Activated naive CD8-positive, alpha-beta T cell treated with anti-CD3 and anti-CD28 coated beads, Interleukin-2, amount 10 ng/mL, durations not matched to agents 7 days and 5 days (primary cell): ENCODE measurements at places on chromosomes 4 and X.

GRCh38 chr4:113700602-113701150 lies 60.9 kb downstream of the CAMK2D start:
- peaks cover 21% of the 10 kb centered on the region for H3K36me3 ChIP-seq
- DNase-seq, result no peak
- no peaks in the 10 kb centered on the region for H3K27me3 ChIP-seq
- no peak overlapping the region for H3K27ac ChIP-seq

DNA sequence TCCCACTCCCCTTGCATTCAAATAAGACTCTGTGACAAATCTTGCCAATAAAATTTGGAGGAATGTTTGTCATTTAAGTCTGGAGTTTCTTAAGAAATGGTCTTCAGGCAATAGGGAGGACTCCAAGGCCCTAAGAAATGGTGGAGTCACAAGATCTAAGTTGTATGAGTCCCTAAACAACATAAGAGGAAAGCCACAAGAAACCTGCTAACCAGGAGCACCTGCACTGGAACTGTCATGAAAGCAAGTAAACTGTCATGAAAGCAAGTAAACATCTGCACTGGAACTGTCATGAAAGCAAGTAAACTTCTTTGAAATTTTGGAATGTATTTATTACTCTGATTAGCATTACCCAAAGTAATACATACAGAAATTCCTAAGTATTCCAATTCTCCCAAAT lies 3.5 kb downstream of the CNOT6L start:
- no peaks in the 10 kb centered on the region for H3K27me3 ChIP-seq
- H3K4me3 ChIP-seq, result peak overlapping the region; percentile 9
- DNase-seq, result no peak
- H3K4me1 ChIP-seq, result peaks cover 52% of the 10 kb centered on the region

GRCh38 chrX:15849555-15849954 lies 5.1 kb downstream of the AP1S2 start:
- H3K36me3 ChIP-seq, result peaks cover 15% of the 10 kb centered on the region
- peaks cover 11% of the 10 kb centered on the region for H3K4me1 ChIP-seq
- H3K27ac ChIP-seq, result no peak overlapping the region
- DNase-seq, result no peak

GRCh38 chr4:64713256-64713840 lies 304.1 kb upstream of the TECRL start:
- no peaks in the 10 kb centered on the region for H3K36me3 ChIP-seq
- H3K27ac ChIP-seq, result no peak overlapping the region
- H3K4me1 ChIP-seq, result no peaks in the 10 kb centered on the region
- H3K4me3 ChIP-seq, result no peak overlapping the region

DNA sequence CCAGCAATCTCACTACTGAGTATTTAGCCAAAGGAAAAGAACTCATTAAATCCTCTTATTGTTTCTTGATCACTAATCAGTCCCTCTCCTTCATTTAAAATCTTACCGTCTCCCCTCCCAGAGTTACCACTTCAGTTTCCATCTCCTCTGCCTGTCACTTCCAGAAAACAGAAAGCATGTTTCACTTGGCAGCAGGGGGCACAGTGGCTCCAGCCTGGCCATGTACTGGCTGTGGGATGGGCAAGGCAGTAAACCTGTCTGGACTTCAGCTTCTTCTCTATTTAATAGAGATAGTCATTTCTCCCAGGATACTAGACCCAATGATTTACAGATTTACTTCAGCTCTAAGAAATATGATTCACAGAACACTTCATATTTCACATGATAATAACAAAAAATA lies 63.2 kb downstream of the CD40LG start:
- no peaks in the 10 kb centered on the region for H3K27me3 ChIP-seq
- no peak overlapping the region for H3K4me3 ChIP-seq
- peaks cover 26% of the 10 kb centered on the region for H3K4me1 ChIP-seq
- H3K36me3 ChIP-seq, result peaks cover 6% of the 10 kb centered on the region
- H3K27ac ChIP-seq, result peak overlapping the region; percentile 49

DNA sequence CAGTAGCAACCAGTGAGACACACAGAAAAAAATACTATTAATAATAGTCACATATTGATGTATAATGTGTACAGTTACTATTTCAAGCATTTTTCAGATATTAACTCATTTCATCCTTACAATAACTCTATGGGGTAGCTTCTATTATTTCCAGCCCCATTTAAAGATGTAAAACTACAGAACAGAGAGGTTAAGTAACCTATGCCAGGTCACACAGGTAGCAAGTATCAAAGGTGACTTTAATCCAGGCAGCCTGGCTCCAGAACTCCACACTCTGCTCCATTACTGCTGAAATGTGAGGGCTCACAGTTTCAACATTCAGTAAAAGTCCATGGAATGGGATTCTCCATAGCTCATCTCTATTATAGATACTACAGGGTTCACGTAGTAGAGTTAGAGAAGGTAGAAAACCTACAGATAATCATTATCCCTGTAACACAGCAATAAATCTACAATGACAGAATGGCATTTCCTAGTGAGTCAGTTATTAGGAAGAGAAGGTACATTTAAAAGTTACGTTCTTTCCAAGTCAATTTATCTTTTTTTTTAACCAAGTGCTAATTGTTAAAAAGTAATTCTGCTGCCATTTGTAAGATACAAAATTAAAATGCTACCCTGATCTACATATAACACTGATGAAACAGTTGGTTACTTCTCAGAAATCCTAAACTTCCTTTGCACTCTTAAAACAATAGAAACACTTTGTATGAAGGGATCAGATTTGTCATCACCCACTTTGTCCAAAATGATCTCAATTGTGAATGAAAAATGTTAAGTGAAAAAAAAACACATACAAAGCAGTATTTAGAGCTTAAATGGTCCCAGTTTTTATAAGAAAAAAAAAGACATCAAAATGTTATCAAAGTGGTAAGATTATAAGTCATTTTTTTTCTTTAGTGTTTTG lies 18.7 kb downstream of the RELL1 start:
- H3K36me3 ChIP-seq, result peaks cover 20% of the 10 kb centered on the region
- H3K4me3 ChIP-seq, result peak overlapping the region; percentile 60
- H3K27me3 ChIP-seq, result no peaks in the 10 kb centered on the region
- no peak for DNase-seq

DNA sequence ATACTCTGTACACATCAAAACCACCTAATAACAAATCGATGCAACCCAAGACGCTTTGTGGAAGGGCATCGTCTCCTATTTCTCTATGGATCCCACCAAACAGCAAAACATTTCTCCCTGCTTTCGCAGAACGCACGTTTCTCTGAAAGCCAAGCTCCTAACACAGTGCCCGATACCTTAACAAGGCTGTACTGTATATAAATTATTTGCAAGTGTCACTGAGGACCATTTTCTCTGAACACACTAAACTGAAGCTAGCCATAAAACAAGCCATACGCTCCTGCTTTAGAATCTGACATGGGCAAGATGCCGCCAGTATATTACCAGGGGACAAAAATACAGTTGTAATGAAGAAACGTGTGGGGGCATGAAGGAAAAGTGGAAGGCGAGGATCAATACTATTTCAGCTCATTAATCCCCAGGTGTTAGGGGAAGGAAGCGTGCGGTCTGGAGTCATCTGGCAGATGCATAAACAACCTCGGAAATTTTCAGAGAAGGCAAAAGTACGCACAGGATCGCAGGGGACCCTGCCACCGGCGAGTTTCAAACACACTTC lies 703 bp downstream of the KCNIP4 start:
- H3K27me3 ChIP-seq, result peaks cover 22% of the 10 kb centered on the region
- no peak overlapping the region for H3K27ac ChIP-seq
- H3K4me3 ChIP-seq, result peak overlapping the region; percentile 41
- no peak for DNase-seq
- no peaks in the 10 kb centered on the region for H3K4me1 ChIP-seq

DNA sequence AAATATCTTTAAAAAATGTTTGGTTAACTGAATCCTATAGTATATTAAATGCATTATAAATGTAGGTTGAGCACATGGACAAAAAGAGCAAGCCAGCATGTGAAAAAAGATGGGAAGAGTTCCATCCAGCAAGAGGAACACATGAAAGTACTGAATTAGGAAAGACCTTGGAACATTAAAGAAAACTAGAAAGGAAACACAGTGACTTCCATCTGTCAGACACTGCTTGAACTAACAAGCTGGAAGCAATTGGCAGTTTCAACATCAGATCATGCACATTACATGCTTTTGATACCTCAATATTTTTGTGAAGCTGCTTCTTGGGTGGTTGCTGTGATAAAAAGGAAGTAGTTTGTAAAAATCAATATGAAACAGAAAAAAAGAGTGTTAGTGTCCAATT lies 626.8 kb upstream of the GNPDA2 start:
- no peak overlapping the region for H3K4me3 ChIP-seq
- H3K27ac ChIP-seq, result no peak overlapping the region
- H3K36me3 ChIP-seq, result no peaks in the 10 kb centered on the region
- H3K27me3 ChIP-seq, result no peaks in the 10 kb centered on the region
- H3K4me1 ChIP-seq, result no peaks in the 10 kb centered on the region
- no peak for DNase-seq

DNA sequence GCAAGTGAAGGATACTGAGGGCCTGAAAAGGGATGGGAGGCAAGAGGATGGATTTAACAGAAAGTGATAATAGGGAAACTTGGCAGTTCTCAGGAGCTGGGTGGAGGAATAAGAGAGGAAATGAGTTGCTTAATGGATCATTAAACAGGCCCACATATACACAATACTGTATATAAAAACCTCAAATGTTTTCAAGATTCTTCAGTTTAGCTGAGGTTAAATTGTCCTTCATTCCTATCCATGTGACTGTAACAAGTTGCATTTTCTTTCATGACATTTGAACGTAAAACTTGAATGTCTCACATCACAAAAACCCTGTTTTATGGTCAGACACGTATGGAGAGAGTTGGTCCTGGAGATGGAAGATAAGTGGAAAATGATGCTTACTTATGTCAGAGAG lies 76.5 kb upstream of the PLAC8 start:
- DNase-seq, result no peak
- peaks cover 6% of the 10 kb centered on the region for H3K4me1 ChIP-seq
- H3K27me3 ChIP-seq, result no peaks in the 10 kb centered on the region
- H3K36me3 ChIP-seq, result peaks cover 10% of the 10 kb centered on the region

DNA sequence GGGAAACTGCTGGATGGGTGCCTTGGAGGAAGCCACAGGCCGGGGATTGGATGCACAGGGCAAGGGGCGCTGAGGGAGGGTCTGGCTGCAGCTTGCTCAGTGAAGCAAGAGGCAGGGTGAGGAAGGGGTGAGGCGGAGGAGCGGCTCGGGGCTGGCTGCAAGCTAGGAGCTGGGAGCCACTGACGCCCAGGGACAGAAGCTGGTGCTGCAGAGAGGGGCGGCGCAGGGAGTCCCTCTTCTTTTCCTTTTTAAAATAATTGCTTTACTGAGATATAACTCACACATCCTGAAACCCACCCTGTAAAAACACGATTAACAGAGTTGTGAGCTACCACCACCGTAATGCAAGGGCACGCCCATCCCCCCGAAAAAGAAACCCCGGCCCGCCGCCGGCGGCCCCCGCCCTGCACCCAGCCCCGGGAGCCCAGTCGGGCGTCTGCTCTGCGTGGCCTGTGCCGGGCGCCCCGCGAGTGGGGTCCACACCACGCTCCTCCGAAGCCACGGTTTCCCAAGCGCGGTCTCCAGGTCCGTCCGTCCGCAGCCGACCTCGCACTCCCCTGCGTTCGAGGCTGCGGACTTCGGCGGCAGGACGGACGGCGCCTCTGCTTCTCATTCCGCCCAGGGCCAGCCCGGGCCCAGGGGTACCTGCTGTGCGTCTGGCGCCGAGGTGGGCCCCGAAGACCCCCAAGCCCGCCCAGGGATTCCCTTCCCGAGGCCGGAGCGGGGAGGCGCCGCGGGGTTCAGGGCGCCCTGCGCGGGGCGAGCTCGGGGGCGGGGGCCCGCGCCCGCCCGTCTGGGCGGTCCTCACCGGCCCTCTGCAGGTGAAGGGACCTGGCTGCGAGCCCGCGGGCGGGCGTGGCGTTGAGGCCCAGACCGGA lies 866 bp upstream of the UVSSA start:
- peak overlapping the region; percentile 98 for H3K4me3 ChIP-seq
- peak; percentile 64 for DNase-seq
- peaks cover 5% of the 10 kb centered on the region for H3K36me3 ChIP-seq
- peaks cover 21% of the 10 kb centered on the region for H3K4me1 ChIP-seq

GRCh38 chr4:108533245-108533844 lies 87.0 kb upstream of the RPL34 start:
- H3K36me3 ChIP-seq, result peaks cover 21% of the 10 kb centered on the region
- peak overlapping the region; percentile 47 for H3K4me3 ChIP-seq
- DNase-seq, result no peak
- no peaks in the 10 kb centered on the region for H3K27me3 ChIP-seq

DNA sequence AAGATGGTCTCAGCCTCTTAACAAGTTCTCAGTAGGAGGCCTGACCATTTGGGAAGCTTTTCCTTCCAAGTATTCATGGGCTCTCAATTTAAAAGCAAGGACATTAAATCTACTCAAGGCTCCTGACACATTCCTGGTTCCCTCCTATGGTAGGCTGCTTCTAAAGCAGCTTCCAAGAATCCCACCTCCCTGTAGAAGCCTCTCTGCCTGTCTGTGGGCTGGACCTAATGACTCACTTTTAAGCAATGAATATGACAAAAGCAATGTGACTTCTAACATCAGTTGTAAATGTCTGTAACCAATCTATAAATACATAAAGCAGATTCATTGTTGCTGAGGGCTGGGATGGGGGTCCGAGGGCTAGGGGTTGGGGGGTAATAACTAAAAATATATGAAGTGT lies 99.5 kb upstream of the FAM9B start:
- no peak overlapping the region for H3K4me3 ChIP-seq
- H3K36me3 ChIP-seq, result no peaks in the 10 kb centered on the region
- DNase-seq, result no peak
- no peaks in the 10 kb centered on the region for H3K4me1 ChIP-seq
- no peaks in the 10 kb centered on the region for H3K27me3 ChIP-seq

- peaks cover 39% of the 10 kb centered on the region for H3K4me1 ChIP-seq
- H3K27me3 ChIP-seq, result no peaks in the 10 kb centered on the region
- peak overlapping the region; percentile 72 for H3K27ac ChIP-seq
Measured at GRCh38 chrX:19805046-19805690, 82.2 kb downstream of the SH3KBP1 start.

DNA sequence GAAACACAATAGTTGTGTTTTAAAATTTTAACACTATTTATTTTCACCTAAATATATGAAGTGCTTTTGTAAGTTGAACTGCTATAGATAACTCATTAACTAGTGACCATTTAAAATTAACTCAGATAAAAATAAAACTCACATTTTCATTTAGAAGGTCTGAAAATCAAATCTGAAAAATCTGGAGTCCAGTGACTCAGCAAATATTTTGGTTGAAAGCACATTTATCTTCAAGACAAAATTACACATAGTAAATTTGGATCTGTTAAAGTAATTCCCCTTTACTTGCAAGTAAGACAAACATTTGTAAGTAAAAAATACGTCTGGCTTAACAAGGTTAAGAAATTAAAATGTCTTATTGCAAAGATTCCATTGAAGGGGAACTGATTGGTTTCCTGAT lies 589.1 kb downstream of the TRIML1 start:
- no peak overlapping the region for H3K4me3 ChIP-seq
- DNase-seq, result no peak
- H3K27me3 ChIP-seq, result no peaks in the 10 kb centered on the region
- H3K27ac ChIP-seq, result no peak overlapping the region
- H3K36me3 ChIP-seq, result no peaks in the 10 kb centered on the region

DNA sequence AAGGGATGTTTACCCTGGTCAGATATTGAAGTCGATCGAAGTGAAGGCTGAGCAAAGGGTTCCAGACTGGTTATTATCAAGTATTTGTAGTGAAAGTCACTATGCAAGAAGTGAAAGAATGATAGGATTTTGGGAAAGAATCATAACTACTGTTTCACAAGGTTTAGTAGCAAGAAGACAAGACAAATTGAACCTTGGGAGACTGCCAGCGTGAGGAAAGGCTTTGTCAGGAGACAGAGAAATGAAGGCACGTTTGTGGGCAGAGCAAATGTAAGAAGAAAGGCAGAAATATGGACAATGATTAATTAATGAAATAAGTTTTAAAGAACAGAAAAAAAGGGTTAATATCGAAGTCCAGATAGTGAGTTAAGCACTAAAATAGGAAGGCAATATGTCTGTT lies 456.8 kb downstream of the TRIML1 start:
- no peak for DNase-seq
- H3K4me1 ChIP-seq, result no peaks in the 10 kb centered on the region
- no peak overlapping the region for H3K4me3 ChIP-seq
- no peaks in the 10 kb centered on the region for H3K36me3 ChIP-seq
